ENCODE measurements at places on chromosomes 11 and 22. TPM values are rescaled to one million over a fixed set of nuclear protein-coding genes. Genes with fewer than 3 reads are reported as not detected.
A peak's percentile ranks its signal among the peaks of the same experiment; 100 is the strongest.

DNA sequence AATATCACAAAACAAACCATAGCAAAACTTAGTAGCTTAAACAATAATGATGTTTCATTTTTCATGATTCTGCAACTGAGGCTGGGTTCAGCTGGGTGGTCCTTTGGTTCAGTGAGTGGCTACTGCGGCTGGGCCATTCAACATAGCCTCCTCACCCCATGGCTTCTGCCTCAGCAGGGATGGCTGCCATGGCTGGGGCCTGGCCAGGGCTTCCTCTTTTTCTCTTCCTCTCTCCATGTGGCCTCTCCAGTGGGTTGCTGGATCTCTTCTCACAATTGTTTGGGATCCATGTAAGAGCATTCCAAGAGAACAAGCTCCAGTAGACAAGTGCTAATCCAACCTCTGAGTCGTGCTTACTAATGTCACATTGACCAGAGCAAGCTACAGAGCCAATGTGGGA, 248.6 kb upstream of the PLET1 start:
- no peaks in the 10 kb centered on the region for H3K27me3 ChIP-seq
- no peak overlapping the region for H3K27ac ChIP-seq
- no peak overlapping the region for H3K4me3 ChIP-seq
- H3K4me1 ChIP-seq: peaks cover 7% of the 10 kb centered on the region
- no peak for DNase-seq

Gene OR5A1
- total RNA-seq: not detected

GRCh38 chr11:555780-556661, 4.5 kb downstream of the LMNTD2 start:
- H3K4me3 ChIP-seq: no peak overlapping the region
- peaks cover 29% of the 10 kb centered on the region for H3K4me1 ChIP-seq
- peaks cover 59% of the 10 kb centered on the region for H3K27me3 ChIP-seq
- DNase-seq: no peak

Gene CDC42EP1
- 23.3 TPM for total RNA-seq

Gene MGAT3
- 19.9 TPM for total RNA-seq

Gene FLRT1
- 6.7 TPM for total RNA-seq

GRCh38 chr11:106233191-106233590, 155.7 kb downstream of the AASDHPPT start:
- H3K27ac ChIP-seq: no peak overlapping the region
- no peaks in the 10 kb centered on the region for H3K36me3 ChIP-seq
- no peak overlapping the region for H3K4me3 ChIP-seq
- H3K27me3 ChIP-seq: no peaks in the 10 kb centered on the region
- DNase-seq: no peak
- no peaks in the 10 kb centered on the region for H3K4me1 ChIP-seq

DNA sequence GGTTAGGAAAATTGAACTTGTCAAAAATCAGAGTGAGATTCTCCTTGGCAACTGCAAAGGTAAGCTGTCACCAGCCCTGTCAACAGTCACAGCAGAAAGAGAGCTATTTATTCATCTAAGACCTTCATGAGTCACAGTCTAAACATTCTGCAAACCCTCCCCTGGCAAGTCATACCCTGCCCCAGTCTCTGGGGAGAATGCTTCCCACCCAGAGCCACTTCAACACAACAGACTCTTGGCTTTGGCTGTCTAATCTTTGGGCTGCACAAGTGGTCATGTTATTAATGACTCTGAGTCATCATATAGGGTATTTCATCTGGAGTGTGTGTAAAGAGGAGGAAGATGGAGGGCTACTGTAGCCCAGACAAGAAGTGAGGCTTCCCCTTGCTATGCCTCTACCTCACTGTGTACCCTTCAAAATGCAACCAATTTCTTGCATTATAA, 153.4 kb downstream of the CCDC34 start:
- no peak for DNase-seq
- no peak overlapping the region for H3K4me3 ChIP-seq
- no peaks in the 10 kb centered on the region for H3K36me3 ChIP-seq
- no peaks in the 10 kb centered on the region for H3K27me3 ChIP-seq

DNA sequence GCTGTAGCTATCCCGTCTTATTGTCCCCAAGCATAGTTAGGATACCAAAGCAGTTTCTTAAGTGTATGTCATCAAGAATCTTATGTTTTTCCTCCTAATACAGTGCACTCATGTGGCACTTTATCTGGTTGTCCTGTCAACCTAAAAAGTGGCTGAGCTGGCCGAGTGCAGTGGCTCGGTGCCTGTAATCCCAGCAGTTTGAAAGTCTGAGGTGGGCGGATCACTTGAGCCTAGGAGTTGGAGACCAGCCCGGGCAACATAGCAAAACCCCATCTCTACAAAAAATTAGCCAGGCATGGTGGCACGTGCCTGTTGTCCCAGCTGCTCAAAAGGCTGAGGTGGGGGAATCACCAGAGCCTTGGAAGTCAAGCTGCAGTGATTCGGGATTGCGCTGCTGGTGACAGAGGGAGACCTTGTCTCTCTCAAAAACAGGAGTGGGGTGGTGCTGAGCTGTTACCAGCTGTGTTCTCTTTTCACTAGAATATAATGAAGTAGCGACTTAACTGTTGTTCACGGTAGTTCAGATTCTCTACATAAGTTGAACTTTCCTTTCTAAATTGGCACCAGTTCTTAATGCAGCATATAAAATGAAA, 48.1 kb downstream of the EP300 start:
- peaks cover 62% of the 10 kb centered on the region for H3K36me3 ChIP-seq
- no peak overlapping the region for H3K27ac ChIP-seq
- H3K4me1 ChIP-seq: no peaks in the 10 kb centered on the region
- no peak overlapping the region for H3K4me3 ChIP-seq
- peak; percentile 30 for DNase-seq

DNA sequence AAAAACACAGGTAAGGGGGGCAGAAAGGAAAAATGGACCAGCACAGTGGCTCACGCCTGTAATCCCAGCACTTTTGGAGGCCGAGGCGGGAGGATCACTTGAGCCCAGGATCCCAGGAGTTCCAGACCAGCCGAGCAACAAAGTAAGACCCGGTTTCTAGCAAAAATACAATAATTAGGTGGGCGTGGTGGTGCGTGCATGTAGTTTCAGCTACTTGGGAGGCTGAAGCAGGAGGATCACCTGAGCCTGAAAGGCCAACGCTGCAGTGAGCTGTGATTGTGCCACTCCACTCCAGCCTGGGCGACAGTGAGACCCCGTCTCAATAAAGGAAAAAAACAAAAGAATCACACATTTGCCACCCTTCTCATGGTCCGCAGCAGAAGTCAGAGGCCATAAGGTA, 519.4 kb downstream of the BRD1 start:
- no peak overlapping the region for H3K27ac ChIP-seq
- H3K4me1 ChIP-seq: peaks cover 32% of the 10 kb centered on the region
- H3K4me3 ChIP-seq: no peak overlapping the region
- no peaks in the 10 kb centered on the region for H3K36me3 ChIP-seq

GRCh38 chr22:42562684-42563083, 8.9 kb downstream of the SERHL2 start:
- no peak overlapping the region for H3K27ac ChIP-seq
- H3K36me3 ChIP-seq: peaks cover 31% of the 10 kb centered on the region
- H3K4me1 ChIP-seq: peaks cover 4% of the 10 kb centered on the region
- H3K27me3 ChIP-seq: no peaks in the 10 kb centered on the region

- H3K36me3 ChIP-seq: no peaks in the 10 kb centered on the region
- no peak overlapping the region for H3K4me3 ChIP-seq
- peaks cover 5% of the 10 kb centered on the region for H3K4me1 ChIP-seq
- no peak for DNase-seq
- peaks cover 10% of the 10 kb centered on the region for H3K27me3 ChIP-seq
- no peak overlapping the region for H3K27ac ChIP-seq
These were observed 5.7 kb downstream of the SYT13 start for GRCh38 chr11:45280449-45280848.

DNA sequence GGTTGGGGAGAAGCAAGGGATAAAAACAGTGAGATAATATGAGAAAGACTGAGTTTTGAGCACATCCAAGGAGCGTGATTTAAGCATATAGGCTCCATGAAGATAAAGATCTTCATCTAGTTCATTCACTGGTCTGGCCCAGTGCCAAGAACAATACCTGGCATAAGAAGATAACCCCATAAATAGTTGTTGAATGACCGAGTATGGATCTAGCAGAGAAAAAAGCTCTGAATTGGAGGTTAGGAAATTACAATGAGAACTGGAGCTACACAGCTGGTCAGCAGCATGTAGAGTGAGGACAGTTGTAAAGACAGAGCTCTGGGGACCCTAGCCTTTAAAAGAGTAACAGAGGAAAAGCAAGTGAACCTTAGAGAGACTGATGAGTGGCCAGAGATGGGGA, 33.0 kb upstream of the PAK1 start:
- no peaks in the 10 kb centered on the region for H3K4me1 ChIP-seq
- H3K4me3 ChIP-seq: no peak overlapping the region
- H3K27ac ChIP-seq: no peak overlapping the region
- DNase-seq: no peak
- H3K36me3 ChIP-seq: no peaks in the 10 kb centered on the region

DNA sequence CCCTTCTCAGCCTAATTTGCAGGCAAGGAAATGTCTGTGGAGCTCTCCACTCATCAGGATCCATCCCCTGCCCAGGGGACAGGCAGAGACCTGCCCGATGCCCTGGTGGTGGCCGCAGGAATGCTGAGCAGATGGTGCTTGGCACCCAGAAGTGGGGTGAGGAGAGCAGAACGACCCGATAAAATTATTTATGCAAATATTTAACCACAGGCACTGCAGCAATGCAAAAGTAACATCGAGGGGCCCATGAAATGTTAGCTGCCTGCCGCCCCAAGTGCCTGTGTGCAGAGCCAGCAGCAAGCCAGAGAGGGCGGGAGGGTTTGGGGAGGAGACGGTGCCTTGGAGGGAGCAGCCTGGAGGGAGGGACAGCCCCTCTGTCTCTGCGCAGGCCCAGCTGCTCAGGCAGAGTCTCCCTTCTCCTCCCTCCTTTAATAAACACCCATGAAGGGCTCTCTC, 205.5 kb downstream of the CTTN start:
- H3K4me3 ChIP-seq: no peak overlapping the region
- no peak for DNase-seq
- H3K27ac ChIP-seq: no peak overlapping the region

DNA sequence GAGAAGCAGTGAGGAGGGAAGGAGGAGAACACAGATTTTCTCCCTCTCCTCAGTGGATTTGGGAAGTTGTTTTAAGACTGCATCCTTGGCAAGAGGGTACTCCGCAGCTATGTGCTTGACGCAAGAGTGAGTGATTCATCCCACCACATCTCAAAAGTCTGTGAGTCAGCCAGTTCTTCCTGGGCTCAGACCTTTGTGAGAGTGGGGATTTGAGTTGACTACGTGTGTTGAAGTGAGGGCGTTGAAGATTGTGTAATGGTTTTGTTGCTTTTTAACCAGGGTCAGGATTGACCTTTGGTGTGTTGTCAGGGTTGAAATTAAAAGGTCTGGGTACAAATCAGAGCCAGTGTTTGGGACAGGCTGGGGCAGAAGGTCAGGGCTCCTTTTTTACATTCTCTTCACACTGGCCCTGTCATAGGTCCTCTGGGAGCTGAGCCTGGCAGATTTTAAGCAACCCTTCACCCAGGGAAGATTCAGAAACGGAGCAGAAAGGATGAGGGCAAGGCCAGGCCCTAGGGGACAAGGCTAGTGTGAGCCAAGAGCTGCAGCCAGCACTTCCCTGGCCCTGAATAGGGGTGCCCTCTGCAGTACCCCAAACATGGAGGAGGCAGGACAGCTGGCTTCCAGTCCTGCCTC, 4.2 kb upstream of the C11orf86 start:
- no peaks in the 10 kb centered on the region for H3K27me3 ChIP-seq
- peaks cover 19% of the 10 kb centered on the region for H3K4me1 ChIP-seq
- peak overlapping the region; percentile 7 for H3K27ac ChIP-seq
- H3K36me3 ChIP-seq: no peaks in the 10 kb centered on the region

DNA sequence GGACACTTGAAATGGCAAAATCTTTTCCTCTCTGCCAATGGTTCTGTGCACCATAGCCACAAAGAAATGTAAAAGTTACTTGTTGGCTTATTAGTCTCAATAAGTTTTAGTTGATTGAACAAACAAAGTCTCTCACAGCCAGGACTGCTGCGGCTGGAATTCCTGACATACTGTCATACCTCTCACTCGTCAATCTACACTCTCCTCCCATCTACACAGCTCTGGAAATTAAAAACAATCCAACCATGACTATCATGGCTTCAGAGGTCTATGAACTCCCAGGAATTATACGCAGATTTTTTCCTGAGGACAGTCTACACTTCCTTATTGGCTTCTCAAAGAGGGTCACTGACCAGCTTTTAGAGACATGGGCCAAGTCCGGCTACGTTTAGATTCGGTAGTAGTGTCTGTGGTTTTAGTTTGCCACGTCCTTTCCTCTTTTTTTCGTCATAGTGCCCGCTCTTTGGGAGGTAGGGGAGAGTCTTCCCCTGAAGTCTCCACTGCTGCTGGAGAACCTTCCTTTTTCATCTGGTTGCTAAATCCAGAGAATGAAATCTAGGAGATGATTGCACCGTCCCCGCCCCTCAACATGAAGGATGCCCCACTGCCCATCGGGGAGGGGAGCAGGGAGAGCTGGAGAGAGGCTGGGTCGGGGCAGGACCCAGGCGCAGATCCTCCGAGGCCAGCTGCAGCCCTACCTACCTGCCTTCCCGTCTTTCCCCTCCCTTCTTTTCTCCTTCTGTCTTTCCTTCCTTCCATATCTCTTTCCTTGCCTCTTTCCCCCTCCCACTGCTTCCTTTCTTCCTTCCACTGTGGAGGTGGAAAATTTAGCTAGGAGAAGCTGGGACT, 1.0 kb upstream of the PLEKHB1 start:
- H3K27me3 ChIP-seq: no peaks in the 10 kb centered on the region
- H3K27ac ChIP-seq: no peak overlapping the region
- H3K4me1 ChIP-seq: peaks cover 41% of the 10 kb centered on the region
- H3K4me3 ChIP-seq: no peak overlapping the region

DNA sequence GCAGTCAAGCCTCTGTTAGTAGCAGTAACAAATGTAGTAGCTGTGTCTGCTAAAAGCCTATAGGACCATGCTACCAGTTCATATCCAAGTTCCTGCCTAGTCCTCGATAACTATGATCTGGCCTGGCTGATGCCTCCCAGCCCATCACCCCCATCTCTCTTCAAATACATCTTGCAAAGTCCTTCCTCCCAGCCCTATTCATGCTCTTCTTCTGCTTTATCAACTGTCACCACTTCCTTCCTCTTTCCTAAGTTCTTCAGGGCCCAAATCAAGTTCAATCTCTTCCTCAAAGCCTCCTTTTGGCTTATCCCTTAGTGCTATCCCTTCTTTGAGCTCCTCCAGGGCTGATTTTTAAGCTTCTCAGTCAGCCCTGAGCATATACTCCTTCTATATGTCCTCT, 150.9 kb upstream of the THY1 start:
- H3K4me3 ChIP-seq: no peak overlapping the region
- H3K27ac ChIP-seq: no peak overlapping the region
- no peaks in the 10 kb centered on the region for H3K4me1 ChIP-seq
- DNase-seq: no peak
- H3K27me3 ChIP-seq: no peaks in the 10 kb centered on the region
- H3K36me3 ChIP-seq: no peaks in the 10 kb centered on the region
